ENCODE measurements at places on chromosomes 11 and 22.

DNA sequence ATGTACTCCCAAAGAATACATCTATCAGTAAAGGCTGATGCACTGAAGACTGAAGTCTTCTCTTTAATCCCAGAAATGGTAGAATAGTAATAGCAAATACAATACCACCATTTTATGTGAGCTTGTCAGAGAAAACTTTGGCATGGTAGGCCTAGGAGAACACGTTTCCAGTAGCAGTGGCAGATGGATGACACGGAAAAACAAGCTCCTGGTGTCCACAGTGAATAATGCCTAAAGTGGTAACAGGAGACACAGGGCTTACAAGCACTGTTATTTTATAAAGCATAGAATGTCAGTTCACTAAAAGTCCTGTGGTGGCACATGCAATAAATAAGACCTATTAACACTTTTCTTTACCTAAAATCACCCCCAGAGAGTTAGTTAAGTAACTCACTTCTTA lies 277.6 kb downstream of the TTC28 start:
- DNase-seq: no peak

GRCh38 chr11:83521647-83522596 lies 235.8 kb upstream of the CCDC90B start:
- DNase-seq: no peak

DNA sequence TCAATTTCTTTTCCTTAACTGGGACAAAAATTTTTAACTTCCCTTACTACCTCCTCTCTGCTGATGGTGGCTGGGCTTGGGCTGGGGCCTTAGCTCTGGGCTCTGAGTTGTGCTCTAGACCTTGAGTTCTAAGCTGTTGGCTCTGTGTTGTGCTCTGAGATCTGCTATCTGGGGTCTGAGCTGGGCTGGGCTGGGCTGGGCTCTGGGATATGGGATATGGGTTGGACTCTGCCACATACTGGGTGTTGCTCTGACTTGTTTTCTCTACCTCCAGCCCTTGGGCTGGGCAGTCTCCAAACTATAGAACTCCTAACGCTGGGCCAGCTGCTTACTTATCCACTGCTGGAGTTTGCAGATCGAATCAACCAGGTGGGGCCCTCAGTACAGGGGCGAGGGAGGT lies 41.9 kb downstream of the DNHD1 start:
- DNase-seq: no peak

- DNase-seq: no peak
These were observed 4.7 kb upstream of the TRIM29 start for GRCh38 chr11:120142441-120143100.

- DNase-seq: no peak
These were observed 1862.9 kb upstream of the RAG2 start for GRCh38 chr11:38460896-38461295.

DNA sequence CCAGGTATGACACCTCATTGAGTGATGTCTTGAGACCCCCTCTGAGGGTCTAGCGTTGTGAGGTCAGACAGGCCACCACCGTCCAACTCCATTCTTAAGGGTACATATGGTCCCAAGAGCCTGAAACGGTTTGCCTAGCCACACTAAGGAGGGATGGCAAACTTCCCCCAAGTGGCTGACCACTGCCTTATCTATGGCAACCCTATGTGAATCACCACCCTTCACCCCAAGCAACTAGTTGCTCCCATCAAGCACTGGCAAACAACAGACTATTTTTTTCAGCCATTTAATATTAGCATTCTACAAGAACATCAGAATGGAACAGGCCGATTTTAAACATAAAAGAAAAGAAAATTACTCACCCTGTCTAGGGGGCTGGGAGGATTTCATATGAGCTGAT lies 22.8 kb downstream of the THOC5 start:
- no peak for DNase-seq

GRCh38 chr11:10561043-10561818 lies 7.2 kb downstream of the LYVE1 start:
- no peak for DNase-seq

- no peak for DNase-seq
These were observed 26.9 kb upstream of the HTR3A start for GRCh38 chr11:113947994-113948393.

DNA sequence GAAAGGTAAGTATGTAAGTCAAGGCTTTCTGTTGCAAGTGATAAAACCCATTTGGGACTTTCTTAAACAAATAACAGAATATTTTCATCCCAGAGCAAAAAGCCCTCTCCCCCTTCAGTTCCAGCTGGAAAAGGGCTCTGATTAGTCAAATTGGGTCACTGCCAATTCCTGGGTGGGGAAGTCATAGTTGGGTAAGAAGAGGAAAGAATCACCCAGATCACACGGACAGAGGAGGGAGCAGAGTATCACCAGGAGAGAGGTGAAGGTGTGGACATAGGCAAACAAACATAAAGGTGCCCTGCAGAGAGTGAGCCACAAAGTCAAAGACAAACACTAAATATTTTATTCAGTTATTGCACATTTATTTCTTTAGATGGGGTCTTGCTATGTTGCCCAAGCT lies 36.3 kb upstream of the SORL1 start:
- no peak for DNase-seq

DNA sequence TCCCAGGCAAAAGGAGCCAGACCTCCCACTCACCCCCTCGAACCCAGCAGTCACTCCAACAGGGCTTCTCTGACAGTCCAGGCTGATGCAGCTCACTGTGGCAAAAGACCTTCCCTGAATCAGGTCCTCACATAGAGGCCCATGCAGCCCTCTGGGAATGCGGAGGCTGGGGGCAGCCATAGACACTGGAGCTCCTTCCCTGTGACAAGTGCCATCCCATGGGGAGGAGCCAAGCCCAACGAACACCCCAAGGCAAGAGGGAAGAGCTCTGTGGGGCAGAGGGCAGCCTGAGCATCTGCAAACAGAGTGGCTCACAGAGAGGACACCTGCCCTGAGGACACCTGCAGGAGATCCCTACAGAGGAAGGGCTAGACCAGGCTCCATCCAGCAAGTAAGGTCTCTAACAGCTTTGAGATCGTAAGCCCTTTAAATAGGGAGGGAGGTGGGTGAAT lies at the start of gene LINC01488:
Gene LINC01488 (plus strand): TSS at position 271 of the 452 bp plus-strand sequence.
- no peak for DNase-seq

GRCh38 chr11:99893811-99894210 lies 793.3 kb upstream of the ARHGAP42 start:
- no peak for DNase-seq

GRCh38 chr11:82718821-82719220 lies 14.8 kb downstream of the FAM181B start:
- no peak for DNase-seq

DNA sequence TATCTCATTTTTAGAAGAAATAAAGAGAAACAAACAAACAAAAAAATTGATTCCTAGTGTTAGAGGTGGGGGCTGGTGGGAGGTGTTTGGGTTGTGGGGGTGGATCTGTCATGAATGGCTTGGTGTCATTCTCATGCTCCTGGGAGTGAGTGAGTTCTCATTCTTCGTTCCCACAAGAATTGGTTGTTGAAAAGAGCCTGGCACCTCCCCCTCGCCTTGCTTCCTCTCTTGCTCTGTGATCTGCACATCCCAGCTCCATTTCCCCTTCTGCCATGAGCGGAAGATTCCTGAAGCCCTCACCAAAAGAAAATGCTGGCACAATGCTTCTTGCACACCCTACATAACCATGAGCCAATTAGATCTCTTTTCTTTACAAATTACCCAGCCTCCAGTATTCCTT lies 277.8 kb downstream of the ST3GAL4 start:
- DNase-seq: no peak

DNA sequence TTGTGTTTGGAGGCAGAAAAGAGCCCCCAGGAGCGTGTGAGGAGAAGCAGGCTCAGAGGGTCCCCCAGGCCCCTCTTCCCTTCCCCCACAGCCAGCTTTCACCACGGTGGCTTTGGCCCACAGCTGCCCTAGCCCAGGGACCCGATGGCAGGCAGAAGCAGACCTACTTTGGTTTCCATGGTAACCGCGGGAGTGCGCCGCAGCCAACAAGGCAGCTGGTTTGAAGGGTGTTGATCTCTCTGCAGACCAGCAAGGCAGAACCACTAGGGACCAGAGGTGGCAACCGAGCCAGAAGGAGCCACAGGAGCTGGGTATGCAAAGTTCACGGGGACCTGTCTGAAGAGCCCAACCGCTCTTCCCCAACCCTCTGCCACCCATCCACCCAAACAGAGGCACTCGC lies 69.4 kb downstream of the BUD13 start:
- DNase-seq: no peak

DNA sequence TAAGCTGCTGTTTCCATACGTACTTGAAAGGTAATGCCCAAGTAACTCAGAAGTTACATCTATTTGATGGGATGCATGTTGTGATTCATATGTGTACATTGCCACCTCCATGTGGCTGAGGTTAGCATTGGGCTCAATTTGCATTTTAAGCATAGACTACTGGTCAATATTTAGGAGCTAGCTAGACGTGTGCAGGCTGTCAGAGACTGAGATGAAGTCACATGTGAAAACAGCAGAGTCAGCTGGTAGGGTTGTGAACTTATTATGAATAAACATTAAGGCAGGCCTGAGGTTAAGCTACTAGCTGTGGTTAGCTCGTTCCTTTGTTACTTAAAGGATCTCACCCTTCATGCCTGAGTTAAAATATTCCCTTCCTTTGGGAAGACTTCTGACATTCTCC lies 114.5 kb upstream of the MTNR1B start:
- DNase-seq: no peak

GRCh38 chr11:128694618-128695481 lies 978 bp downstream of the FLI1 start:
- DNase-seq: peak; percentile 52

DNA sequence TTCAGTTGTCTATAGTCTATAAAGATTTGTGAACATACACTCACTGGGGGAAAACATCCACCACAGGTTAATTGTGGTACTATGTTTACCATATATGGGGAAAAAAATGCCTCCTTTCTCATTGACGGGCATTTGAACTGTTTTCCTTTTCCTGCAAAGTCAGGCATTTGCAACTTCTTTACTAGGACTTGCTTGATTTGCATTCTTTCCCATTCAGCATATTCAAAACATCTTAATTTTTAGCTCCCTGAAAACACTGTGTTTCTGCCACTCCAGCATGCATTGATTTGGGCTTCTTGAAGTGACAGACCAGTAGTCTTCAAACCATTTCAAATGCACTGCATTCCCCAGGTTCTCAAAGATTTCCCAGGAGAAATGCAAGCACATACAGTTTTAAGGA lies 67.6 kb downstream of the INSC start:
- DNase-seq: no peak

GRCh38 chr11:35237860-35238715 lies 99.1 kb downstream of the CD44 start:
- DNase-seq: peak; percentile 73

- DNase-seq: no peak
These were observed 46.3 kb upstream of the GRK3 start for GRCh38 chr22:25518000-25518663.

GRCh38 chr11:121534131-121535093 lies 81.6 kb upstream of the SORL1-AS1 start:
- DNase-seq: no peak

- DNase-seq: no peak
These were observed 511.1 kb downstream of the SOX6 start for GRCh38 chr11:15845261-15845660.

DNA sequence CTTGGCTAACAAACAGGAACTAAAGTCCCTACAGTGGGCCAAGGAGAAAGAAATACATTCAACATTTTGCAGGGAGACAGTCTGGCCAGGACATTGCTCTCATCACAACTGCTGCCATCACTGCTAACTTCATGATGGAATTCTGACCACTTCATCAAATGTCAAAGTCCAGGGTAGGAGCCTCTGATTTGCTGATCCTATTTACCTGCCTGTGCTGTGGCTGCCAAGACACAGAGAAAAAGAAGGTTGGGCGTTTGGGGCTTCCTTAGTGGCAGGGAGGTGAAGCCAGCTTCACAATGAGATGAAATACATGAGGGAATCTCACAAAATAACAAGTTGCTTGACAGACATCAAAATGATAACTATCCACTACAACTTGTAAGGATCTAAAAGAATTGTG lies 343.9 kb upstream of the CADM1 start:
- no peak for DNase-seq

- DNase-seq: no peak
These were observed 1726.1 kb upstream of the RAG2 start for GRCh38 chr11:38323961-38324761.

DNA sequence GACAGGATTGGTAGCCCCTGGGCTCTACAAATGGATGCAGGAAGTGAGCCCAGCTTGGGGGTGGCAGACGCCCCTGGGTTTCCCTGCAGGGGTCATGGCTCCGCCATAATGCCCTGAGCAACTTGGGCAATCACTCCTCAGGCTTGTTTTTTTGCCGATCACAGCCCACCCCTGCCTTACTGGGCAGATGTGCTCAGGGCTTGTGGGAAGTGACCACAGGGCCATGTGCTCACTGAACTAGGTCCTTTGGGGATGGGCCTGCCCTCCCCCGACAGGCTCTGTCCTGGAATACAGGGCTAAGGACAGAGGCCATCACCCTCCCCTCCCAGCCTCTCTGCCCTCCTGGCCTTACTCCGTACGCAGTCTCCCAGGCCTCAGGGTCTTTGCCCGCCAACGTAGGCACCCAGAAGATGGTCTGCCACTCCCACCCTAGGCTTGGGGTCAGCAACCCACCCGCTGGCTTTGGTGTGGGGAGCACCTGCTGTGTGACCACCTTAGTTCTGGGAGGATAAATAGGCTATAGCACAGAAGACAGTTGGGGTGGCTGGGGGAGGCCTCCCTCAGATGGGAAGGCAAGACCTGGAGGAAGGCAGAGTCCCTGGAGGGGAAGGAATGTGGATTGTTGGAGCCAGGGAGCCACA lies 3.8 kb downstream of the RPLP2 start:
- DNase-seq: no peak

DNA sequence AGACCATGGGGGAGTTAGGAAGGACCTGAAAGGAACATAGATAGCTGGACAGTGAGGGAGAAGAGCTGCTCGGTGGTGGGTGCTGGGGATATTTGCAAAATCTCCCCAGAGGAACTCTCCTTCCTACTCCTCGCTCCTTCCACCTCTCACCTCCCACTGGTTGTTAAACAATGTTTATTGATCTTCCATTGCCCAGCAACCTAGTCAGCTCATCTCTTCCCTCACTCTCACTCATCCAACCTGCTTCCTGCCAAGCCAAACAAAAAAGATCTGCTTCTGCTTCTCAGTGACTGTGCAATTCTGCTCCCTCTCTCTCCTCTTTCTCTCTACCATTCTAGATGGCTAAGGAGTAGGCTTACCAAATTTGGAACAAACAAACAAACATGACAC lies 115.0 kb downstream of the SLC1A2 start:
- no peak for DNase-seq

GRCh38 chr22:42991010-42991651 lies 23.8 kb downstream of the PACSIN2 start:
- no peak for DNase-seq

All from activated CD4-positive, alpha-beta T cell treated with anti-CD3 and anti-CD28 coated beads for 48 hours (primary cell).